Caudate nucleus (tissue), 63 donors: ENCODE measurements at places on chromosomes 5 and 9.

DNA sequence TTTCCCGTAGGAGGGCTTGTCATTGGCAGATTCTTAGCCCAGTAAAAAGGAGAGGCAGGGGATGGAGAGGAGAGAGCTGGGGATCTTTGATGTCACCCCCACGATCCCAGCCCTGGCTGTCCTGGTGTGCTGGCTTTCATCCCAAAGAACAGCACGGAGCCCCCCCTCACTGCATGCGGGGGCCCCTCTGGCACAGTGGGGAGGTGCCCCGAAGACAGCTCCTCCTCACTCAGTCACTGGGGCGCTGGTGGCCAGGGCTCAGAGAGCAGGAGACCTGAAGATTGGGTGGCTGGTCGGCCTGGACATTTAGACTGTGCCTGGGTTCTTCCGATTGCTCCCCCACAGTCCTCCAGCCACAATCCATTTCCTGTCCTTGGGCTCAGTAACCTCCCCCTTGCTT lies 207.5 kb downstream of the MELK start:
- DNase-seq: no peak

DNA sequence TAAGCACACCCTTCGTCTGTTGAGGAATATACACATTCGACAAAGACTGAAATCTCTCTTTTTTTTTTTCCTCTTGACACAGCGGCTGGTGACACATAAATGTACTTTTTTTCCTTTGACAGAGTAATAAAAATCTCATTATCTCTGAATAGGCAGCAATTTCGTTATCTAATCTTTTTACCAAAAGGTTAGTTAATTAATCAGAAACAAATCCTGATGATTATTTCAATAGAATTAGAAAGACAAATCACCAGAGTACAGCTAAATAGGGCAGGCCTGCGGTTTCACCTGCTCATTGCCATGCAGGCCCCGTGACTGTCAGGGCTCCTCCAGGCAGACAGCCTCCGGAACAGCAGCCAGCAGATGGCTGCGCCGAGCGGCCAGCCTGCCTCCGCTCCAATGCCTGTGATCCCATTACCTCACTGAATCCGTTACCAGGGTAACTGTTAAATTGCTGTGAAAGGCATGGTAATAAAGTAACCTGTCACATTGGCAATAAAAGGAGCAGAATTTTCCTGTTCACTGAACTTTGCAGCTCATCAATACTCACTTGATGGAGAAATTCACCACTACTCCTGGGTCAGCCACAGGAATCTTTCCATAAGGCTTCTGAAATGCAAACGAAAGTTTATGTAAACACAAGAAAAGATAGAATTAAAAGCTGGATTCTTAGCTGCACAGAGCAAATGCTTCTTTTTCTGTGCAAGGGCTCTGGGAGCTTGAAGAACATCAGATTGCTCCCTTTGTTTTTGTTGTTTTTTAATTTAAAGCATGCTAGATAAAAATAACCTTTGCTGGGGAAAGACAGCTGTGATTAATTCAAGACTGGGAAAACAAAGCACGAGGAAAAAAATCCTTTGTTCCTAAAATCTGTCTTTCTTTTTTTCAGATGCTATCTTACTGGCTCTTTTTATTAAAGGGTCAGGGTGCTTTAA lies 666.4 kb upstream of the ZNF608 start:
- DNase-seq: peak; percentile 69

GRCh38 chr5:178298283-178298807 lies 65.7 kb upstream of the PHYKPL start:
- no peak for DNase-seq

GRCh38 chr9:31140316-31140715 lies 1244.1 kb upstream of the ACO1 start:
- DNase-seq: no peak

DNA sequence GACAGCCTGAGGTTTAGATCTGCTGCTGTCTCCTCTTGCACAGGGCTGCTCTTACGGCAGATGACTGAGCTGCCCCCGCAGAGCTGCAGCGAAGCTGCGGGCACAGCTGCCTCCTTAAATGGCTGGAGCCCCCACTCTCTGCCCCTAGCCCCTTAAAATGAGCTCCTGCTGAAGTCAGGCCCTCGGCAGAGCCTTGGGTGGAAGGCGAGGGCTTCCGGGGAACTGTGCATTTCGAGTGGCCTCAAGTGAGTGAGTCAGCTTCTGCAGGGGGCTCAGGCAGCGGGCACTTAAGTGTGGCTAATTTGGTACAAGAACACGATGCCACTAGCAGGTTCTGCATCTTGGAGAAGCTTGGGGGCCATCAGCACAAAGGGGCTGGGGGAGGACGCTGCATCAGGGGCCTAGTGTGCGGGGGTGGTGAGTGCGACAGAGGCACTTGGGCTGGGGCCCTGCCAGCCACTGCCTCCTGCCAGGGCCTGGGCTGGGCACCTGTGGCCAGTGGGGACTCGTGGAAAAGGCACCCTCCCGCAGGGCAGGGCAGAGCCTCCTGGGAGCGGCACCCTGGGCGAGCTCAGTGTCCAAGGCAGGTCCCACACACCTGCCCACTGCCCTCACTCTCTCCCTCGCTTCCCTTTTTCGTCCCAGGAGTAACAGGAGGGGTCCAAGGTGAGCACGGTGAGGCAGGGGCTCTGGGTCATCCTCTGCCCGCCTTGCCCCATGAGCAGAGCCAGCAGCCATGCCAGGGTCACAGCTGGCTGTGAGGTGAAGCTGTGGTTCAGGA lies 28.8 kb upstream of the RNU6ATAC start:
- DNase-seq: no peak

DNA sequence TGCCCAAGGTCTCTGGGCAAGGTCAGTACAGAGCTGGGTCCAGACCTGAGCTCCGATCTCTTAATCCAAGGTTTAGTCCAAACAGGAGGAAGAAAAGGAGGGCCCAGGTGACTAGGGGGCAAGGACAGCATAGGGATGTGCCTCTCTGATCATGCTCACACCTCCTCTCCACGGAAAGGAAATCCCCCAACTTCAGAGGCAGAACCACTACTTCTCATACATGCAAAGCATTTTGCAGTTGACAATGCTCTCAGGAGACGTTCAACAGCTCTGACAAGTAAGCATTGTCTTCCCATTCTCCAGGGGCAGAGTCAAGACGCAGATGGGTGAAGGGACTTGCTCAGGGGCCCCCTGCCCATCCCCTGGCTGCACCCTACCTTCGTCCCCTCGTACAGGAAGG lies 8.7 kb upstream of the CORO2A start:
- no peak for DNase-seq

GRCh38 chr9:100698945-100699344 lies 121.1 kb downstream of the CAVIN4 start:
- no peak for DNase-seq

DNA sequence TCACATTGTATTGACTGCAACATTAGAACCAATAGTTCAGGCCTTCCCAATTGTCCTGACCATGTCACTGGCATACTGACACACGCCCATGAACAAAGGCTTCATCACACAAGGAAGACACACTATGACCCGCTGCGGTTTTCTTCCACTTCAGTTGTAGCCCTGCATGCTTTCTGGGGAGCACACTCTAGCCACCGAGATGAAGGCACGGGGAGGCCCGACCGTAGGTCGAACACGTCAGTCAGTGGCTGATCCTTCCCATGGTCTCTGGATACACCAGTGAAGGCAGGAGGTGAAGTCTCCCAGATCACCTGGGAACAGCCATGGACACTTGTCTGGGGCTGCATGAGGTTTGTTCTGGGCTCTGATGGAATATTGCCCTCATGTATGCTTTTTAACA lies 224.7 kb downstream of the FSTL4 start:
- DNase-seq: no peak

DNA sequence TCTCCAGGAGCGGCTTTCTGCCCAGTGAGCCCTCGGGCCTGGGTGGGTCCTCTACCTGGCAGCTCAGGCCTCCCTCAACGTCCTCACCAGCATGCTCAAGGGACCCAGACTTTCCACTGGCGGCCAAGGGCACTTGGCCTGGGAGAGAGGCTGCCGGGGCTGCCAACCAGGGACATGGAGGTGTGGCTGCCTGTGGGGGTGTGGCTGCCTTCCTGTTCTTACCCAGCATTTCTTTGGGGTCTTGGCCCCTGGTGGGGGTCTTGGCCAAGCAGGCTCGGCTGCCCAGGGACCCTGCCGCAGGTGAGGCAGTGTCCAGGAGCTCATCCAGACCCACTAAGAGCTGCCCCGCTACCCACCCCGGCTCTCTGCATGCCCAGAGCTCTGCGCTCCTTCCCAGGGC lies 7.2 kb upstream of the QSOX2 start:
- no peak for DNase-seq

- DNase-seq: no peak
Observed at GRCh38 chr9:85949586-85950335, 8.8 kb downstream of the NAA35 start.

GRCh38 chr5:41148448-41148847 lies 64.9 kb downstream of the C6 start:
- DNase-seq: no peak

DNA sequence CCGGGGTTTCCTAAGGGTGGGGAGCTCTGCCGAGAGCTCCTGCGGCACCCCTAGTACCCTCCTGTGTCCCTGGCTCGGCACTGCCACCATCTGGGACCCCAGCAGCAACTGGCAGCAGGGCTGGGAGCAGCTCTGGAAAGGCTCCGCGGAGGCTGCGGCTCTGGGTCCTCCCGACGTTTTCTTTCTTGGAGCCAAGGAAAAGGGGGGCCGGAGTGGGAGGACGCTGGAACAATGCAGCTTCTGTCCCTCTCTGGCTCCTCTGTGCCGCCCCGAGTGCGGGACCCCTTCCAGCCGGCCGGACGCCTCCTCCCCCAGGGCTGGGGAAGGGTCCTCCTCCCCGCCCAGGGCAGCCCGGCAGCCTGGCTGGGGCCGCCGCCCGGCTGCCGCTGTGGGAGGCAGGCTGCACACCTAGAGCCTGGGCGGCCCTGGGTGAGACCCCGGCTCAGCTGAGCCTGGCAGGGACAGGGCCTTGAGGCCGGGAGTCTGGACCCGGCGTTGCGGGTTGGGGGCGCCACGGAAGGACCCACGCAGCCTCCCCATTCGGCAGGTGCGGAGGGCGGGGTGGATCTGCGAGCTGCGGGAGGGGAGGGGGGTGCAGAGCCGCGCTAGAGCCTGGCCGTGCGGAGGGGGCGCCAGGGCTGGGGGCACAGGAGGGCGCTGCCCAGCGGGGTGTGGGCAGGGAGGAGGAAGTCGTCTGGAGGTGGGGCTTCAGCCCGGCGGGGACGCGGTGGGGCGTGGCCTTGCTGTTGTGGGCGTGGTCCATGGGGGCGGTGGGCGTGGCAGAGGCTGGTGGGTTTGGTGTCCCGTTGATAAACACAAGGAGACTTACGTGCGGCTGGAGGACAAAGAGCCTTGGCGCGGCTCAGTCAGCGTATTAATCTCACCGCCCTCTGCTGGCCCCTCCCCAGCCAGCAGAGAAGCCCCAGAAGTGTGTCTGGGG lies 15.1 kb downstream of the GPSM1 start:
- peak; percentile 68 for DNase-seq

GRCh38 chr5:151159649-151160373 lies 2.2 kb upstream of the ANXA6 start:
- DNase-seq: no peak

- no peak for DNase-seq
Observed at GRCh38 chr9:19156805-19157204, 29.5 kb upstream of the PLIN2 start.

DNA sequence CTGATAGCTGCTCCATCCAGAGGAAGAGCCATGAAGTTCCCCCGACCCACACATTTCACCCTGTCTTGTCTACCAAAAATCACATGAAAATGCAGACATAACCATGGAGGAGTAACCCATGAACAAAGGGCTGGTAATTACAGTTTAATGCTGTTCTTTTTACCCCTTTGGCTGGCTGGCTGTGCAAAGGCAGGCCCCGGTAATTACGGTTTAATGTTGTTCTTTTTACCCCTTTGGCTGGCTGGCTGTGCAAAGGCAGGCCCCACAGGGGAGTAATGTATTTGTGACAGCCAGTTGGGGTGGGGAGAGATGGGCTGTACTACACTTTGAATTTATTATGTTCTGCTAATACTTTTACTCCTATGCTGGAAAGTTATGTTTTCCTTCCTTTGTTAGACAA lies 41.7 kb downstream of the PIK3R1 start:
- no peak for DNase-seq

GRCh38 chr5:56270058-56270457 lies 36.9 kb upstream of the ANKRD55 start:
- no peak for DNase-seq

DNA sequence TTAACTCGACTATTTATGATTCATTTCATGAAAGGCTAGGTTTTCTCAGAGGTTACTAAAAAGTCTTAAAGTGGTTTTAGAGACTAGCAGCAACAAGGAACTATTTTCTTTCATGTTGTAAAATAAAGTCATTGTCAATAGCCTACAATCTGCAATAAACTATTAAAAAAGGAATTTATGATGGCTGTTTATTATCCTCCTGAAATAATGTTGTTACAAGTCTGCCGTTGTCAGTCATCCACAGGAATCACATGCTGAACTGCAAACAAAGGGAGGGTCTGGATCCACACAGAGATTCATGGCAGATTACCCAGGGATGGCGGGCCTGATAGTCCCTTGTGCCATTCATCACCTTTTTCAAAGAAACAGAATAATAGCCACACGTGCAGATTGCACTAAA lies 49.2 kb downstream of the TMEM174 start:
- DNase-seq: no peak

DNA sequence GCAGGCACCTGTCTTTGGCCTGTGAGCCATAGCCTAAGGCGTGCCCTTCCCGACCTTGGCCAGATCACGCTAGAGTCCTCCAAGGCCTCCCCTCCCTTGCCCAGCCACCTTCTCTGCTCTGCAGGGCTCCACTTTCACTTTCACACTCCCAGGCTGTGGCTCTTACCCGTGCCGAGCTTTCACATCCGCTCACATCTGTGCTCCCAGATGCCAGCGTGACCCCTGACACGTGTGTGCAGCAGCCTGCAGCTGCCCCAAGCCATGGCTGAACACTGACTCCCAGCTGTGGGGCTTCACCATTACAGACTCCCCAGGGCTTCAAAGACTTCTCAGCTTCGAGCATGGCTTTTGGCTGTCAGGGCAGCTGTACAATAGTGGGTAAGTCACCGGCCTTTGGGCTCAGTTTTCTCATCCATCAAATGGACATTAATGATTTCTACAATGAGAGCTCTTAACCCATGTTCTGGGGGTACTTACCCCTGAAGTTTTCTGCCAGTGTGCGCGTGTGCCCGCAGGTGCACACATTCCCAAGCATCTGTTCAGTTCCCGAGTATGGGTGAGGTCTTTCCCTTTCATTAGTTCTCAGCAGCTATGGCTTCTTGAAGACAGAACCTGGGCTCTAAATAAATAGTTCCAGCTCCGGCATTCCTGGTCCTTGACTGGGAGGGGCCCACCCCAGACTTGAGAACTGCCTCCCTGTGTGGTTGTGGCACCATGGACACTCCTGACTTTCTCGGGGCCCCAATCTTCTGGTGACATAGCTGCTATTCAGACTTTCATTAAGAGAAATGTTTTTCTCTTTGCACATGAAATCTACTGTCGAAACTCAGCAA lies 118.6 kb downstream of the RGS3 start:
- peak; percentile 43 for DNase-seq

DNA sequence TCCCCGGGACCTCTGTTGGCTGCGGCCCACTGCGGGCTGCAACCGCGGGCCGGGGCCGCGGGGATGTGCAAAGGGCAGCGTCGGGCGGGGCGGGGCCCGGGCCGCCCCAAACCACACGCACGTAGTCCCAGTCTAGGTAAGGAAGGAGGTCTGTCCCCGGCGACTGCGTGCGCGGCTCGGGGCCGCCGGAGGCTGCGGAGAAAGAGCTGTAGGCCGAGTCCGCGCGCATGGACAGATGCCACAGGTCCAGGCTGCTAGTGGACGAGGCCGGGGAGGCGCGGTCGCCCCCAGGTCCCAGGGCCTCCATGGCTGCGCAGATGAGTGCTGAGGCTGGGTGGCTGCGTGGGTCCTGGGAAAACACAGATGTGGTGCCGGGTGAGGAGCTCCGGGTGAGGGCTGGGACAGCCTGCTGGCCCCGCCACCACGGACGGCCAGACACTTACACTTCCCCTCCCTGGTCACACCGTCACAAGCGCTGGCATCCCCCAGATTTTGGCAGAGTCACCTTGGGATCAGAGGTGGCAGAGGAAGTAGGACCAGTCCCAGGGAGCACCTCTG lies 4.5 kb downstream of the SHROOM1 start:
- no peak for DNase-seq
